Inflammatory macrophage (primary cell): ENCODE measurements at places on chromosomes 13 and 19.

- DNase-seq, result peak; percentile 82
Measured at GRCh38 chr19:29843180-29844051, 31.6 kb downstream of the CCNE1 start.

DNA sequence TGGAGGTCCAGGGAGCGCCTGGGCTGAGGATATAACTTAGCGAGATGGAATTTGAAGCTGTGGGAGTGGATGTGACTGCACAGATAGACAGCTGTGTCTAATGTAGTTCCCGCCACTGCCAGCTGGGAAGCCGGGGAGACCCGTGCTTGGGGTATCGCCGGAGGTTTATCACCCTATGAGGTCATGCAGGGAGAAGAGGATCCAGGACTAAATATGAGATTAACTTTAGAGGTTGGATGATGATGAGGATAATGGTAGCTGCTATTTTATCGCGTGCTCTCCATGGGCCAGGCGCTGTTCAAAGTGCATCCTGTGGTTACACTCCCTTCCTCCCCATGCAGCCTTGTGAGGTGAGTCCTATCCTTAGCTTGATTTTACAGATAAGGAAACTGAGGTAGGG is 19.9 kb downstream of the SSC5D start:
- no peak for DNase-seq

GRCh38 chr19:56222901-56223300 is 20.8 kb downstream of the ZSCAN5C start:
- DNase-seq, result no peak

DNA sequence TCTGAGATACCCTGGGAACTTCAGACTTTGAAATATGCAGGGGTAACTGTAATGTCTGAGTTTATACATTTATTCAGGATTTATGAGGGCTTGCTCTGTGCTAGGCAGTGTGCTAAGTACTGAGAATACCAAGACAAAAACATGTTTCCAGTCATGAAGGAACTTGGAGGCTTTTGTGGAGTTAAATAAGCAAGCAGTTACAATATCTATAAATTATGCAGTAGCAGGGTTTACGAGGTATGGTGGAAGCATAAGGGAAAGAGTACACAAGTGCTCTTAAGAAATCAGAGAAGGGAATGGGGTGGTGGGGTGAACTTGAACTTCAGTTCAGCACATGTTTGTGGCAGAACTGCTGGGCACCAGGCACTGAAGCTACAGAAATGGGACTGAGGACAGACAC is 28.0 kb downstream of the MAB21L1 start:
- no peak for DNase-seq

- DNase-seq, result no peak
Measured at GRCh38 chr13:37613236-37613635, 14.7 kb upstream of the POSTN start.

DNA sequence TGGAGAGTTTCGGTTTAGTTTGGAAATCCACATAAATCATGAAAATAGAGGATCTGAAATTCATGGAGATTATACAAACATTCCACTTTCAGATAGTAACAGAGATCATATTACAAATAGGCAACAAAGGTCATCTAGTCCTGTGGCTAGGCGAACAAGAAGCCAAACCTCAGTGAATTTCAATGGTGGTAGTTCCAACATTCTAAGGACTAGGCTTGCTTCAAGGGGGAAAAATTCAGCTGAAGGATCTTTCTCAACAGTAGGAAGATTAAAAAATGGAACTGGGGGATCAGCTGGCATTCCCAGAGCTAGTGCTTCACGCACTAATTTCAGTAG is 47.0 kb downstream of the FOXO1 start:
- no peak for DNase-seq

DNA sequence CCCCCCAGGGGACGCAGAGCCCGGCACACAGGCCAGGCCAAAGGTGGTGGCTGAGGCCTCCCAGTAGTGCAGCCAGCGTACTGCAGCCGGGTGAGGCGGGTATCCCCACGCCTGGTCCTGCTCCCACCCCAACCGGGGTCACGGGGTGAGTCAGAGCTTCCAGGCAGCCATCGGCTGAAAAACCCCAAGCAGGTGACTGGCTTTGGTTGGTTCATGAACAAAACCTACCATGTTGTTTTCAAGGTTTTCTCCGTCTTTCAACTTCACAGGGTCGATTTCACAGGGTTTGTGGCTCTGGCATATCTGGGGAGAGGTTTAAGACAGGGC is 42.1 kb upstream of the C13orf46 start:
- no peak for DNase-seq

DNA sequence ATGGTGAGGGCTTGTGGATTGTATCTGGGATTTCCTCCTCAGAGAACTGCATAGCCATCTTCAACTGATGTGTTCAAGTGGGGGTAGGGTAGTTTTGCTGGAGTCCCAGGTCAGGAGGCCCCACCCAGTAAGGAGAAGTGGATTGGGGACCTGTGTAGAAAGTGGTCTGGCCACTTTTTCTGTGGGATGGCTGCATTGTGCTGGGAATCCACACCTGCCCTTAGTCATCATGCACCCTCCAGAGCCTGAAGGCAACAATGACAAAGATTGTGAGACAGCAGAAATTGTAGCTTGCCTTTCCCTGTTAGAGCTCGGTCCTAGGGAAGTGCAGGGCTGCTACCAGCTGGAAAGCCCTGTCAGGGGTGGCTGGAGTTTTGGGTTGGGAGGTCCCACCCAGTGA is 255.4 kb downstream of the NDFIP2 start:
- DNase-seq, result no peak

DNA sequence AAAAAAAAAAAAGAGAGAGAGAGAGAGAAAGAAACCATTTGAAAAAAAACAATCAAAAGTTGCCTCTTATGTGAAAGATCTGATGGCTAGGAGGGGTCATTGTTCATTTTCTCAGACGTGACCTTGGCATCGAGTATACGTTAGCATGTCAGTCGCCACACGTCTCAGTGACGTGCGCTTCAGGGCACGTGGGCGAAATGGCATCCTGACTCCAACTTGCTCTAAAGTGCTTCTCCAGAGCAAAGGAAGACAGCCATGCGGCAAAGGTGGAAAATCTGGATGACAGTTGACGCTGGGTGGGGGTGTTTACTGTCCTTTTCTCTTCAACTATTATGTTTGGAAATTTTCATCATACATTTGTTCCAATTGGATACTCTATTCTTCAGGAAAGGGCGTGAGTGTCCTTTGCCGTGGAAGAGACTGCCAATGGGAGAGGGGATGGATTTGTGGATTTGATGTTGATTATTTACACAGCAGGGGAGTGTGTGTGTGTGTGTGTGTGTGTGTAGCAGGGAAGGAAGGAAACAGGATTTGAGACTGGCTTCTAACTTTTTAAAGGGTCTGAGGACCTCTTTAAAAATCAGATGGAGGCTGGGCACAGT is 25.0 kb downstream of the KLF2 start:
- DNase-seq, result no peak

DNA sequence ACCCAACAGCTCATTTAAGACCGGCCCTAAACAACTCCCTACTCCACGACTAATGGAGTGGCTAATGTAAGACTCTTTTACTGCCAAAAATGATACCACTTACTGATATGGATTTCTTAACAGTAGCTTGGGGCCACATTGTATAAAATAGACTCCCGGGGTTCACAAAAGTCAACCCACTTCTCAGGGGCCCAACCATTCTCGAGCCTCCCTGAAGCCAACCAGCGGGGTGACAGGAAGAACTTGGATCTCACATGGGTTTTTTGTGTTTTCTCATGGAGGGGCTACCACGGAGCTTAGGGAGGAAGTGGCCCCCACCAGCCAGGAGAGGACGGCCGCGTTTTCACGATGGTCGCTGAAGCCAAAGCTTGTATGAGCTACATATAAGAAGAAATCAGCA is 8.1 kb downstream of the MCF2L start:
- DNase-seq, result no peak

DNA sequence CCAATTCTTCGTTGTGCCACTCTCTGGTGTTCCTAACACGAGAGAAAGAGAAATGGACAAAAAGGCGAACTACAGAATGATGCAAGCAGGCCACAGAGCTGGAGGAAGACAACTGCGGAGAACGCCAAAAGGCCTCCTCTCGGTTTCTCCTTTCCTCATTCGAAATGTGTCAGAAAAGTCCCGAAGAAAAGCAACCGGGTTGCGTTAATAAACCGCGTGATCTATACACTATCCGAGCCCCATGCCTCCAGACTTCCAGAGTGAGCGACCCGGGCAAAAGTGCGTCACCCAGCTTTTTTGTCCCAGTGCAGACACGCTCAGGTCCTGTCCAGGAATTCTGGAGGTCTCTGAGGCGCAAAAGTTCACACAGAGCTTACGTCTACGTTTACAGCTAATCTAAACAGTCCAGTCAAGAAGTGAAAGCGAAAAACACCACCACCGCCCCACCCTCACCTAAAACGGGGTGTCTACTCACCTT is 413 bp downstream of the N4BP2L2 start:
- DNase-seq, result peak; percentile 76

DNA sequence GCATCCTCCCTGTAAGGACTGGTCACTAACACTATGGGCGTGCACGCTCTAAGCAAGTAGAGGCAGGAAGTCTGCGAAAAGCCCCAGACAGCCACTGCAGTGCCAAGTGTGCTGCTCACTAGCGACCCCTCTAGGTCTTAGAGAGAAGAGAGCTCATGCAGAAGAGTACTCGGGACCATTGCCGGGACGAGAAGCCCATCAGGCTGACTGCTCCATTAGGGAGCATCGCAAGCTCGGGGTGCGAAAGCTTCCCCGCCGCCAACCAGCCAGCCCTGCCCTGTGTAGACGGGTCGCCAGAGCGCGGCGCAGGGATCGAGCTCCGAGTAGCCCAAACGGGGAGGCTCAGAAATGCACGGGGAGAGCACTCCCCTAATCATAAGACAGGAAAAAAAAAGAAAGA is 16.6 kb downstream of the POU4F1 start:
- no peak for DNase-seq

GRCh38 chr19:42121656-42122069 is 10.6 kb downstream of the POU2F2 start:
- DNase-seq, result peak; percentile 92

- DNase-seq, result peak; percentile 22
Measured at GRCh38 chr19:16003391-16003790, 54.6 kb downstream of the OR10H4 start.

- no peak for DNase-seq
Measured at GRCh38 chr13:76725211-76725610, 161.0 kb downstream of the KCTD12 start.
